ENCODE measurements at places on chromosomes 6 and 20.

GRCh38 chr20:16626849-16627248 is 53.6 kb upstream of the KIF16B start:
- no peak for DNase-seq

DNA sequence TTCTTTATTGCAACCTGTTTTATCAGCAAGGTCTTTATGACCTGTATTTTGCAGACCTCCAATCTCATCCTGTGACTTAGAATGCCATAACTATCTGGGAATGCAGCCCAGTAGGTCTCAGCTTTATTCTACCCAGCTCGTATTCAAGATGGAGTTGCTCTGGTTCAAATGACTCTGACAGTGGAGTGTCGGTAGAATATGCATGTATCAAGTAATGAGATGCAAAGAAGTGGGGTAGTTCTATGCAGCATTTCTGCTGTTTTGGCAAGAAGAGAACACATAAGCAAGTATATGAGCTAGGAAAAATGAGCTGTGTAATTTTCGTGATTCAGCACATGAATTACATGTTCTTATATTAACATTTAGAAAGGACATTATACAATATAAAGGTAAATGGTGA is 185.9 kb downstream of the DOK5 start:
- no peak for DNase-seq

GRCh38 chr20:38222231-38222922 is 38.2 kb downstream of the KIAA1755 start:
- DNase-seq, result peak; percentile 39

GRCh38 chr6:121686611-121687023 is 251.2 kb downstream of the GJA1 start:
- DNase-seq, result no peak

GRCh38 chr6:57108691-57109090 is 18.7 kb downstream of the ZNF451 start:
- DNase-seq, result no peak

- DNase-seq, result no peak
Measured at GRCh38 chr20:14343491-14344065, 6.2 kb upstream of the FLRT3 start.

- DNase-seq, result no peak
Measured at GRCh38 chr6:78908621-78909020, 41.3 kb downstream of the IRAK1BP1 start.

DNA sequence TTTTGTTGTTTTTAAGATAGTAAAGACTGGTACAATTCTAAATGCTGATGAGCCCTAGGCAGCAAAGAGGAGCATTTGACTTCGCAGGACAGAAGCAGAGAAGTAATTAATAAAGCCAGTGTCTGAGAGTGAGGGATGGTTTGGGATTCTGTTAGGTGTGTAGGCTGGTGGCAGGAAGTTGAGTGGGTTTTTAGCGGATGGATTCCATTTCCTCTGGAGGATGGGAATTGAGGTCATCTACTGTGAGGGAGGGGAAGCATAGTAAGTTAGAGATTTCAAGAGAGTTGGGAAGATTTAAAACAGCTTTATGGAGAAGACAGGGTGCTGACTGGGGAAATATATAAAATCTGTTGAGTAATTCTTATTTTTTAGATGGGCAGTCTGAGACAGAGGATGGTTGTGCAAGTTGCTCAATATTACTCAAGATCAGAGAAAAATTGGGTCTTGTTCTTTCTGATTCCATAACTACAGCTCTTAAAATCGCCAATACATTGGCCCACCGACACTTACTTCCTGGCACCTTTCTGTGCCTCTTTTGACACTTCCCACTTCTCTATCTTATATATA is 48.8 kb downstream of the PRL start:
- DNase-seq, result no peak

DNA sequence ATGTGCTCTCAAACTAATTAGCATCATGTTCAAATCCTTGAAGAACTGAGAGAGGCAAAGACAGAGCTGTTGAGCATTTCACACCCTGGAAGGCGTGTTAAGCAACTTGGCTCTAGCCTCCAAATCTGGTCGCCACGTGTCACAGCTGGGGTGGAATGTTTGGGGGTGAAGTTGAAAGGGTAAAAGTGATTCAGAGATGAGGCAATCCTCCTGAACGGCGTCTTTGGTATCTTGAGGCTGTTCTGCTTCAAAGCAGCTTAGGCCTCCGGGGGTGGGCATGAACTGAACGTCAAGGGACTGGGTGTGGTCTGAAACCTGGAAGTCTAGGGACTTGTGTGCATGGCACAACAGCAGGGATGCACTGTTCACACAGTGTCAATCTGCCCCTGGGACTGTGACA is 62.3 kb downstream of the TRAM2 start:
- DNase-seq, result peak; percentile 95

Data from HCEC 1CT (cell line).